ENCODE measurements at places on chromosomes 16 and 17.

DNA sequence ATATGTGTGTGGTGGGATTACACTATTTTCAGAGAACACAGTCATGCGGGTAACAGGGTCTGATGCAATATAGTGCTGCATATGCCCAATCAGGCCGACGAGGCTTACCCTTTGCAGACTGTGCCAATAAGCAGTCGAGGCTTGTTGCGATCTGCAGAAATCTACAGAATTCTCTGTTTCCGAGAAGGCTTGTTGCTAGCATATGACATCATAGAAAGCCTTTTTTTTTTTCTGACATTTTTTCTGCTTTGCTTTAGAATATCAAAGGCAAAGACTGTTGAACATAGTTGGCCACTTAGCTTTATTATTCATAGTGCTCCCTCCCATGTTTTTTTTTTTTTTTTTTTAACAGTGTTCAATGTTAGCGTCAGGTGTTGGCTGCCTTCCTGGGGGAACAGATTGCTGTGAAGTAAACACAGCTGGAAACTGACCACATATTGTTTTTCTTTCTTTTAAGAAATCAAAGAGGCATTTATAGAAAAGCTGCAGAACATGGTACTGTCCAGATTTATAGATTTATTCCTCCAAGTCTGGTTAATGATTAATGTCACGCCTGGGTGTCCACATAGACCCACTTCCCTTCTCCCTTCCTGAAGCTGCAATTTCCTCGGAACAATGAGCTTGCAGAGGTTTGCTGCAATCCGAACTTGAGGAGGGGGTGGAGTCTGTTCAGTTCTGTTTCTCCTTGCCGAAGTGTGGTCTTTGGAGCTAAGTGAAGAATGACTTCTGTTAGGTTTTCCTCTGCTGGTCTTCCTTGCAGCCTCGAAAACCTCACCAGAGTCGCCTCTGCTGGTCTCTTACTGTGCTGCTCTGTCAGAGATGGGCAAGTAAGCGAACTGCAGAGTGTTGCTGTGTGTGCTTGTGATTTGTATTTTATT is 87.3 kb downstream of the MAP2K6 start:
- DNase-seq, result peak; percentile 54

DNA sequence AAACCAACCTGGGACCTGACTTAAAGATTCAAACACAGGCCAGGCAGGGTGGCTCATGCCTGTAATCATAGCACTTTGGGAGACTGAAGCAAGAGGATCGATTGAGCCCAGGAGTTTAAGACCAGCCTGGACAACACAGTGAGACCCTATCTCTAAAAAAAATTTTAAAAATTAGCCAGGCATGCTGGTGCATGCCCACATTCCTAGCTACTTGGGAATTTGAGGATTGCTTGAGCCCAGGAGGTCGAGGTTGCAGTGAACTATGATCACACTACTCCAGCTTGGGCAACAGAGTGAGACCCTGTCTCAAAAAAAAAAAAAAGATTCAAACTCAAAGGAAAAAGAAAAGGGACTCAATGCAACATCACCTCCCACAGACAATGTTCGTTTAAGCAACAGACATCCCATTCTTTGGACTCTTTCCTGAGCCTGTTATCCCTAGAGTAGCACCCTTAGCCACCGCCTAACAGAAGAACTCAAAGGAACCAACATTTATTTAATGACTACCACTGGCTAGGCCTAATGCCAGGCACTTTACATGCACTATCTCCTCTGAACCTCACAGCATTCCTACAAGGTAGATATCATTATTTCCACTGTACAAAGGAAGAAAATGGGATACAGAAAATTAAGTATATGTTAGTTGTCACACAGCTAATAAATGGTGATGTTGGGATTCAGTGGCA is 12.7 kb downstream of the MYO18A start:
- DNase-seq, result no peak

GRCh38 chr17:74604200-74604599 is 12.1 kb upstream of the CD300LD start:
- peak; percentile 9 for DNase-seq

DNA sequence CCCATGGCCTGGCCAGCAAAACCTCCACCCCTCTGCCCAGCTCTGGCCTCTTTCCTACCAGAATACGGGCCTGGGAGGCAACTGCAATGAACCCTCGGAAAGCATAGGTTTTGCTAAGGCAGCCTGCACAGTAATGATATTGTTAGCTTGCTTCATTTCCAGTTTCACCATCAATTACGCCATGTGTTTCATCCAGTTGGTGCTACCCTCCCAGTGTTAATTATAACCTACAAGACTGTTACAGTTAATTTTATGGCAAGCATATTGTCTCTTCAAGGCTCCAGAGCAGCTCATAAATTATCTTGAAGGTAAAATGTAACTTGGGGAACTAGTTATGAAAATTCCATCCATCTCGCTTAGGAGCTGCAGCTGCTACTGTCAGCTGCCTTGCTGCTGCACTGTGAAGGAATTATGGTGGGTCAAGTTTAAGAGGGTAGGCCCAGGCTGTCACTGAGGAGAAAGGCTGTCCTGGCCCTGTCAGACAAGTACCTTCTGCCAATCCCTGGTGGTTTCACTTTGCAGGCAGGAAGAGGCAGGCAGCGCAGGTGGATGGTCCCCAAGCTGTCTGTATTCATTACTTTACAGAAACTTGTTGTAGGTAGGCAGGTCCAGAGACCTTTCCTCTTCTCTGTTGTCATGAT is 242.9 kb downstream of the FTO start:
- DNase-seq, result no peak

DNA sequence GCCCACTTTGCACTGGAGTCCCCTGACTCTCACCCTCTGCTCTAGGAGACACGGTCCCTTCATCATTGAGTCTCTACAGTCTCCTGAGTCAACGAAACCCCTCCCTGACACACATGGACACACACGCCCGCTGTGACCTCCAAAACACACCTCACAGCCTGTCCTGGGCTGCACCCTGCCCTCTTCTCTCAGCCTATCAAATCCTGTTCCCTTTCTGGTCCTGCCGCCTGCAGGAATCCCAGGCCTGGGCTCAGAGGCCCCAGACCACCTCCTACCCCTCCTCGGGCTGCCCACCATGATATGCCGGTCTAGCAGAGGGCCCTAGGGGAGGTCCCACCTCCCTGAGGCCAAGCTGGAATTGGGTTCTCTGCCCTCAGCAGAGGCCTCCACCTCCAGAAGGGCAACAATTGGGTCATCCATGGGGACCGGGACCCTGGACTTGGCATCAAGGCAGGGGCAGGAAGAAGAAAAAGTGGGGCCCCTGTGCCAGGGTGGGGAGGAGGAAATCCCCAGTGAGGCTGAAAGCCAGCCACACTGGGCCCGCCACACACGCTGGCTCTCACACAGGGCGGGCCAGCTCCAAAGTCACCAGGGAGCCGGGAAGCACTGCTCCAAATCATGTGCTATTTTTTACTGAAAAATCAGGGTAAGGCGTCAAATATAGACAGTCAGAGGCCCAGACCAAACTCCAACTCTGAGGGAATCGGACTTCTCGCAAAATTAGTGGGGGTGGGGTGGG is 3.4 kb downstream of the PPP1R9B start:
- no peak for DNase-seq

DNA sequence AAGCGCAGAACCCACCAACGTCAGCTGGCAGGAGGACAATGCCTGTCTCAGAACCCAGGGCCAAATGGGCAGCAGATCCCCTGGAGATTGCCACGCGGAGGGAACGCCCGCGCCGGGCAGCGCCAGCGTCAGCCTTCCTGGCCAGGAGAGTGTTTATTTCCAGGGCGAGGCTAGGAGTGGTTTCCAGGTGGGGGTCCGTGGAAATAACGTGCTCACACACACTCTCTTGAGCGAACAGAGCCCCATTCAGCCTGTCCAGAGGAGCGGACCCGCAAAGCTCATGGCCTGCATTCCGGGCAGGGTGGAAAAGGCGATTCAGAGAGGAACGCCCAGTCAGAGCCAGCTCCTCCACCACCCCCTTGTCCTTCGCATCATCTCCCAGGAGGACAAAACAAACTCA is 40.3 kb downstream of the SDK2 start:
- no peak for DNase-seq

DNA sequence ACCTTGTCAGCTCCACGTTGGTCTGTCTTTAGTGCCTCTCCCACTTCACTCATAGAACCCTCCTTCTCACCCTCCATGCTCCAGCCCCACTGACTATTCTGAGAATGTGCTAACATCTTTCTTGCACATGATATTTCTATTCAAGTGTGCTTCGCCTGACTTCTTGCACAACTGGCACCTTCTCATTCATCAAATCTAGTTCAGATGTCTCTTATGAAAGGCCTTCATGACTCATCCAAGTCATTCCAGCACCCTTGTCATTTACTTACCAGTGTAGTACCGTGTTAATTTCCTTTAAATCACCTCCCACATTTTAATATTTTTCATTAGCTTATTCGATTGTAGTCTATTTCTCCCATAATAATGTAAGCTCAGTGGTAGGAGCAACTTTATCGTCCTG is 197.8 kb upstream of the PIRT start:
- no peak for DNase-seq

DNA sequence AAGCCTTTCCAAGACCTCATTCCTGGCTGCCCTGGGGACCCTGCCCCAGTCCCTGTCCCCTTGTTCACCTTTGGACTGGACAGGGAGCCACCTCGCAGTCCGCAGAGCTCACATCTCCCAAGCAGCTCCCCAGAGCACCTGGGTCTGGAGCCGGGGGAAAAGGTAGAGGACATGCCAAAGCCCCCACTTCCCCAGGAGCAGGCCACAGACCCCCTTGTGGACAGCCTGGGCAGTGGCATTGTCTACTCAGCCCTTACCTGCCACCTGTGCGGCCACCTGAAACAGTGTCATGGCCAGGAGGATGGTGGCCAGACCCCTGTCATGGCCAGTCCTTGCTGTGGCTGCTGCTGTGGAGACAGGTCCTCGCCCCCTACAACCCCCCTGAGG is 38.7 kb upstream of the IL21R start:
- no peak for DNase-seq

- peak; percentile 76 for DNase-seq
These were observed 5.9 kb downstream of the CTF1 start for GRCh38 chr16:30902029-30902972.

Data from kidney tubule cell (primary cell).